ENCODE measurements at places on chromosomes 3 and 15.

DNA sequence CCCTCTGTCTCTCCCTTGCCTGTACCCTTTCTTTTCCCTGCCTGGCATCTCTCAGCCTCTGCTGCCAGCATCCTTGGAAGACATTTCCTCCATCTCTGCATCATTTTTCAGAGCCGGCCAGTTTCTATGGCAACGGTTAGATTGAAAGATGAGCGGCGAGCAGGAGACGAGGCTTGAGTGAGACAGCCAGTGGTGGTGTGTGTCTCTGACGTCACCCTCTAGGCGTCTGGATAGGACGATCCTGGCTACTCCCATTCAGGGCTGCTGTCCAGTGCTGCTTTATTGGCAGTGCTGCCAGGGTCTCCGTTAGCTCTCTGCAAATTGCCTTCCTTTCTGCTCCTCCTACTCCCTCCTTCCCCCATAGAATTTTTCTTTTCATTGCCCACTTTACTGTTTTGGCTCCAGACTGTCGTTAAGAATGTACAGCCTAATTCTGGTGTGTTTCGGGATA lies 57.9 kb downstream of the TRAK1 start:
- DNase-seq = no peak

DNA sequence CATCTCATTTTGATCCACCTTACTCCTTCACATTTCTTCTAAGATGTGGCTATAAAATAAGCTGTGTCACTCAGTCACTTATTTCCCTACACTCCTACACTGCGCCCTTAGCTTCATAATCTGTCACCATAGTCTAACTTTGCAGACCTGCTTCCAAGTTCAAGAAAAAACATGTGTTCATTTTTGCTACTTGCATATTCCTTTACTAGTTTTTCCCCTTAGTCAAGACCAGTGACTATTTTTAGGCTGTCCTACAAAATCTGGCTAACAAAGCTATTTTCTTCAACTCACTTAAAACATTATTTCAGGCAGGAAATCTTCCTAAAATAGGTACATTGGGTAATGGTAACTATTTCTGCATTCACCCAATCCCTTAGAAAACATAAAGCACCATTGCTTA lies 272.5 kb downstream of the TBC1D5 start:
- no peak for DNase-seq

GRCh38 chr3:46538803-46539442 lies 27.2 kb downstream of the LRRC2 start:
- peak; percentile 24 for DNase-seq

DNA sequence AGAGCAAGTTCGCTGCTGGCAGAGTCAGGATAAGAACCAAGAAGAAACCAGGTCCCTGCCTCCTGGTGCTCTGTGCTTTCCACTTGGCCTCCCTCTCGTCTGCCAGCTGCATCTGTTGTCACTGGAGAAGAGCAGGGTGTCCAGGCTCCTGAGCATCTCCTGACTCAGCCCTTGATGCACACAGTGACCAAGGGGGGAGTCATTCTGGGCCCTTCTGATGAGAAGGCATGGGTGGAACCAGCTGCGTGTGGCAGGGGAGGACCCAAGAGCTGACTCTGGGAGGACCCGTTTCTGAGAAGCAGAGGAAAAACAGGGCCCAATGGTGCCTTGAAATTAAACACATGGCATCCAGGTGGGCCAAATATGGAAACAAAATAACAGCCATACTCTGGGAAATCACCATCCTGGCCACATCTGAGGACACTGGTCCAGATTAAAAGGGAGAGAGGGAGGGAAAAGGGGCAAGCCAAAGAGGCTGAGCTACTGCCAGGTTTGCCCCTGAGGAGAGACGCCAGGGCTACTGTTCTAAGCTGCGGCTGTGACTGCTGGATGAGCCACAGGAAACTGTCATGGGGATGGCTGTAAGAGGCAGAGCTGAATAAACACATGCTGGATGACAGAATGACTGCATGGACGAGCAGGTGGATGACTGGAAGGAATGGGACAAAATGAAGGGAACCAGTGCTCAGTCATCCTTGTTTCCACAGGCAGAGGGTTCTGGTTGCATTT lies 58.1 kb upstream of the CA12 start:
- no peak for DNase-seq

GRCh38 chr3:137103739-137104138 lies 146.0 kb downstream of the IL20RB start:
- no peak for DNase-seq

DNA sequence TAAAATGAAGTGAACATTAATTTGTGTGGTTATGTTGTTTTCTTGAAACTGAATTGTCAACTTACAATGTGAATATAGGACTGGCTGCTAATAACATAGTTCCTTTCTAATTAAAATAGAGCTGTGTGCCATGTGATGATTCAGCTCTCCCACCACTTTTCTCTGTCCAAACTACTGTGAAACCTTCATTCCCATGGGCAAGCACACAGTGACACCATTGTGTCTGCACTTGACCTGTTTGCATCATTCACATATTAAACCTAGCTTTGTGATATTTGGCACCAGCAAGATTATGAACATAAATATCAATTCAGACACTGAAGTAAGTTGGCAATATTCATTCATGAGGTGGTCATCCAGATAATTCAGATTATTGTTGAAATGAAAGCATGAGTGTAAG lies 78.8 kb upstream of the TCF12 start:
- DNase-seq = no peak

All from MCF 10A (cell line).